ENCODE measurements at places on chromosomes 4 and X. TPM values are rescaled to one million over a fixed set of nuclear protein-coding genes. Genes with fewer than 3 reads are reported as not detected.

DNA sequence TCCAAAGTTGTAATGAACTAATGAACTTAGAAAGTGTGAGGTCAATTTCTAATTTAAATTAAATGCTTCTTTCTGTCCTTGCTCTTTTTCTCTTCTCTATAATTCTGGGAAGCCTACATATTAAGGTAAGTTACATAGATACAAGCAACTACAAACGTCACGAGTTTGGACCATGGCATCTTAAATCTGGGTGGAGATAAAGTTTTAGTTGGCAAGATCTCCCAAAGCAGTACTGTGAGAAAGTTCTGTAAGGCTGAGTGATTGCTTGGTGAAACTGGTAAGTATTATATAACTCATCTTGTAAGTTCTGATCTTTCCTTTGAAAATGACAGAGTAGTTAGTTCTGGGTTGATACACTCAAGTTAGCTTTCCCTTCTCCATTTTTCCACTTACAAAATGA, 125.7 kb upstream of the CBR4 start:
- DNase-seq = no peak
- H3K4me1 ChIP-seq = no peaks in the 10 kb centered on the region
- H3K27ac ChIP-seq = no peak overlapping the region
- no peaks in the 10 kb centered on the region for H3K36me3 ChIP-seq
- H3K27me3 ChIP-seq = no peaks in the 10 kb centered on the region
- H3K4me3 ChIP-seq = no peak overlapping the region

- no peak for DNase-seq
- H3K4me3 ChIP-seq = no peak overlapping the region
- no peaks in the 10 kb centered on the region for H3K36me3 ChIP-seq
- H3K27ac ChIP-seq = no peak overlapping the region
- no peaks in the 10 kb centered on the region for H3K27me3 ChIP-seq
Observed at GRCh38 chr4:60089546-60090273, 1110.4 kb upstream of the ADGRL3 start.

DNA sequence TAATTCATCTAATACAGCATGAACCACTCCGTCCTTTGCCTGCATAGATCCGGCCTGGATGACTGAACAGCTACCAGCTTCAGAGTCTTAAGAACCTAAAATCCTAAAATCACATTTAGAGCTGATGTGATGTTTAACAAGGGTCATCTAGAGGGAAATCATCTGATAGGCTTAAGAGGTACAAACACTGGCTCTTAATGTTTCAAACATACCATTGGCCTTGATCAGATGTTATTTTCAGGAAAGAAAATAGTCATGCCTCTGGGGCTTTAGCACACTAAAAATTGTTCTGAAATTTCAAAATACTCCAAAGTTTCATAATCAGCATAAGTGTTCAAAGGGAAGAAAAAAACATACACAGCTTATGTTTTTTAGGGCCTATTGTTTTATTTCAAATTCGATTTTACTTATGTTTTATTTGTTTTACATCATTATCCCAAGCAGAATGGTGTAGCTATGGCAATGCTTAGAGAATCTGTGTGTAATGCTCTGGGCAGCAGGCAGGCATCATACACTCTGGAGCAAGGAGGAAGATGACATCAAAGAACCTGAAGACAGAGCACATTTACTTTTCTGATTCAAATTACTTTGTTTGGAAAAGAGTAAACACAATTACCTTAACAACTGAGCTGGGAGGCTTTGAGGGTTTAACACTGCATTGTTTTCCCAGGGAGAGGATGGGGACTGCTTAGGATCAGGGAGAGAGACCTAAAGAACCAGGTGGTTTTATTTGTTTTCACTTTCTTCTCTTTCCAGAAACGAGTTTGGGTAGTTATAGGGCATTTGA, 25.3 kb upstream of the LEF1 start:
- no peak for DNase-seq
- no peaks in the 10 kb centered on the region for H3K27me3 ChIP-seq
- H3K27ac ChIP-seq = no peak overlapping the region
- H3K4me3 ChIP-seq = no peak overlapping the region
- peaks cover 8% of the 10 kb centered on the region for H3K4me1 ChIP-seq

DNA sequence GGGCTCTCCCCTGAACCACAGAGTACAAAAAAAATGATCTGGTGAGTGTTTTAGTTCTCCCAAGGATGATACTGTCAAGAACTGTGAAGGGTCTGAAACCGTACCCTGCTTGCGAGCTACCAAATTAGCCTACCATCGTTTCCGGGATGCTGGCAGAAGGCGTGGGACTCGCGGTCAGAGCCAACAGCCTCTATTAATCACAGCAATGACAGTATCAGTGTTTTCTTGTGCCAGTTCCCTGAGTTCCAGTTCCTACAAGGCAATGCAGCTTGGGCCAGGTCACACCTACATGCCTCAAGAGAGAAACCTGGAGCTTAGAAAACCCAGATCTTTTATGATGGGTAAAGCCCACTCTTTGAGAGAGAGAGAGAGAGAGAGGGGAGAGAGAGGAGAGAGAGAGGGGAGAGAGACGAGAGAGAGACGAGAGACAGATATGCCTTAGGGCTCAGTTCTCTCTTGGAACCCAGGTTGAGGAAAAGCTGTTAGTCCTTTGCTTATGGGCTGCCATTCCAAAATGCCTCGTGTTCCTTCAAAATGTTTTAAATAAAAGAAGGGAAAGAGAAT, 327.8 kb downstream of the ARHGAP10 start:
- no peak for DNase-seq
- no peaks in the 10 kb centered on the region for H3K27me3 ChIP-seq
- no peaks in the 10 kb centered on the region for H3K36me3 ChIP-seq
- no peak overlapping the region for H3K4me3 ChIP-seq
- peaks cover 41% of the 10 kb centered on the region for H3K4me1 ChIP-seq

GRCh38 chr4:62018537-62018936, 818.4 kb downstream of the ADGRL3 start:
- no peaks in the 10 kb centered on the region for H3K36me3 ChIP-seq
- no peak overlapping the region for H3K4me3 ChIP-seq
- no peak overlapping the region for H3K27ac ChIP-seq
- no peaks in the 10 kb centered on the region for H3K27me3 ChIP-seq
- DNase-seq = no peak

DNA sequence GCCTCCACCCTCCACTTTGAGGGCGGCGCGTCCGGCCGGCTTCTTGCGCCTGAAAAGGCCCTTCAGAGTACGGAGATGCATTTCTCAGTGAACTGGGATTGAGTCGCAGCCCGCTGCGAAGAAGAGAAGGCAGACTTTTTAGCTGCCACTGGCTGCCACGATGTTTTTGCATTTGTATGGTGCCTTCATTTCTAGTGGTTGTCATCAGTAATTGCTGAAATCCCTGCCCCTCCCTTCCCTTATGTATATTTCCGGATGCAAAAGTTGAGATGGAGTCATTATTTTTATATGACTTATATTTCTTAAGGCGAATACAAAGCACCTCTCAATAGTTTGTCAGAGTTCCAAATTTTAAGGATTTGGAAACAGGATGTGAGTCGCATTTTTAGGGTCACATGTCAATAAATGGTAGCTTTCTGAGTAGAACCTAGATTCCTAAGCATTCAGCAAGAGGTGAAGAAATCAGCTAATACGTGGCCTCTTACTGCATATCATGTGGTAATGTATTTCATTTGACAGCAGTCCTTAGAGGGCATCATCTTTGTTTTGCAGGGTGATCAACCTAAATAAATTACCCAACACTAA, 658 bp downstream of the ATP6AP2 start:
- peaks cover 13% of the 10 kb centered on the region for H3K4me1 ChIP-seq
- no peaks in the 10 kb centered on the region for H3K27me3 ChIP-seq
- peak overlapping the region; percentile 81 for H3K4me3 ChIP-seq
- DNase-seq = peak; percentile 50
- H3K27ac ChIP-seq = peak overlapping the region; percentile 90

Gene ZGRF1
- total RNA-seq = 10.5 TPM

- H3K36me3 ChIP-seq = no peaks in the 10 kb centered on the region
- no peak for DNase-seq
- no peaks in the 10 kb centered on the region for H3K4me1 ChIP-seq
- no peak overlapping the region for H3K4me3 ChIP-seq
Observed at GRCh38 chr4:73929278-73929677, 52.5 kb downstream of the PF4 start.

- no peak overlapping the region for H3K27ac ChIP-seq
- H3K4me1 ChIP-seq = no peaks in the 10 kb centered on the region
- no peak for DNase-seq
- no peaks in the 10 kb centered on the region for H3K36me3 ChIP-seq
- no peak overlapping the region for H3K4me3 ChIP-seq
Observed at GRCh38 chrX:138638996-138639395, 72.5 kb downstream of the FGF13 start.

- no peak overlapping the region for H3K4me3 ChIP-seq
- H3K27me3 ChIP-seq = no peaks in the 10 kb centered on the region
- no peaks in the 10 kb centered on the region for H3K4me1 ChIP-seq
Observed at GRCh38 chr4:154009788-154010187, 220.9 kb upstream of the SFRP2 start.

- H3K4me1 ChIP-seq = peaks cover 65% of the 10 kb centered on the region
- H3K27me3 ChIP-seq = no peaks in the 10 kb centered on the region
- peak; percentile 62 for DNase-seq
- H3K4me3 ChIP-seq = peak overlapping the region; percentile 30
Observed at GRCh38 chr4:7854697-7855370, 84.8 kb downstream of the AFAP1 start.

GRCh38 chrX:11944501-11944900, 186.5 kb downstream of the MSL3 start:
- H3K4me1 ChIP-seq = no peaks in the 10 kb centered on the region
- no peak for DNase-seq
- H3K27me3 ChIP-seq = no peaks in the 10 kb centered on the region
- no peaks in the 10 kb centered on the region for H3K36me3 ChIP-seq

DNA sequence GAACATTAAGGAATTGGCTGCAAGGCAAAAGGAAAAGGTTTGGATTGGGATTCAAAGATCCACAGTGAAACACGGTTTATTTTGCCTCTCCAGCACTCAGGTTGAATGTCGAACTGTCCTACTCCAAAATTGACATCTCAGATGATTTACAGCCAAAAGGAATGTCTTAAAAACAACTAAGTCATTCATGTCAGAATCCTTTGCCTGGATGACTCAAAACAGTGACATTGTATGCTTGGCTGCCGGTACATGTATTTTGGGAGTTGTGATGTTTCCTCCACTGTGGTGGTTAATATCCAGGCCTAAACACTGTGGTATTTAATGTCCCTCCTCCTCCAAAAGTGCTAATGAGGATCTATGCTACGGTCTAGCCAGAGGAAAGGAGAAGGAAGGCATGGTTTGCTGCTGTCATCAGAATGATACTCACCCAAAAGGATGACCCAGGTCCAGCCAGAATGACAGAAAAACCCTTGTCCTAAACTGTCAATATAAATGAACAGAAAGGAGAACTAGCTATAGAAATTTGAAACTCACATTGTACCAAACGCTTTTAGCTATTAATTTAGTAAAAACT, 20.9 kb downstream of the PGM2 start:
- H3K36me3 ChIP-seq = peaks cover 4% of the 10 kb centered on the region
- DNase-seq = no peak
- no peaks in the 10 kb centered on the region for H3K4me1 ChIP-seq
- H3K27me3 ChIP-seq = no peaks in the 10 kb centered on the region
- H3K27ac ChIP-seq = no peak overlapping the region

Gene HELT
- total RNA-seq = not detected

DNA sequence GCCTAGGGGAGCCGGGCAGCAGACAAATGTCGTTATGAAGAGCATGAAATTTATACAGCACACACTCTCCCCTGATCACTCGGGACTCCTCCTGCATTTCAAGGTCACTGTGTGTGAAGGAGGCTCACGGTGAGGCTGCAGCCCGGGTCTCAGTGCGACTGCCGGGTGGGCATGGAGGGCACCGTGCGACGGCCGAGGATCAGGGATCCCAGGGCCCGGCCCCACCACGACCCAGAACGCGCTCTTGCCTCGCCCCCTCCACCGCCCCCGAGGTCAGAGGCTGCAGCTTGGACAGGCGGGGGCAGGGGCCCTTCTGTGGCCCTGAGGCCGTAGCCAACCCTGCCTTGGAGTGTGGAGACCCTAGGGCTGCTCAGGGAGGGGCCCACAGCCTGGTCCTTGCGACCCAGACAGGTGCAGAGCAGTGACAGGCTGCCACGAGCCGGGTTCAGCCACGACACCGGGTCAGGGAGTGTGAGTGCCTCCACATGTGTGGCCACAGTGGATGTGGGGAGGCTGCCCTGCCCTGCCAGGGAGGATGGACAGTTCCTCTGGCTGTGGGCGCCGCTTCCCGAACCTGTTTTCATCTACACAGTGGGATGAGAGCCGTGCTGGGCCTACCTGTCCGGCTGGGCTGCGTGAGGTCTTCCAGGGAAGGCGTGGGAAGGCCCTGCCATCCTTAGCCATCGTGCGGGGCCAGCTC, 89.3 kb upstream of the NKX1-1 start:
- H3K27ac ChIP-seq = no peak overlapping the region
- H3K27me3 ChIP-seq = no peaks in the 10 kb centered on the region
- H3K36me3 ChIP-seq = no peaks in the 10 kb centered on the region

Gene VSIG1
- total RNA-seq = 50.2 TPM

DNA sequence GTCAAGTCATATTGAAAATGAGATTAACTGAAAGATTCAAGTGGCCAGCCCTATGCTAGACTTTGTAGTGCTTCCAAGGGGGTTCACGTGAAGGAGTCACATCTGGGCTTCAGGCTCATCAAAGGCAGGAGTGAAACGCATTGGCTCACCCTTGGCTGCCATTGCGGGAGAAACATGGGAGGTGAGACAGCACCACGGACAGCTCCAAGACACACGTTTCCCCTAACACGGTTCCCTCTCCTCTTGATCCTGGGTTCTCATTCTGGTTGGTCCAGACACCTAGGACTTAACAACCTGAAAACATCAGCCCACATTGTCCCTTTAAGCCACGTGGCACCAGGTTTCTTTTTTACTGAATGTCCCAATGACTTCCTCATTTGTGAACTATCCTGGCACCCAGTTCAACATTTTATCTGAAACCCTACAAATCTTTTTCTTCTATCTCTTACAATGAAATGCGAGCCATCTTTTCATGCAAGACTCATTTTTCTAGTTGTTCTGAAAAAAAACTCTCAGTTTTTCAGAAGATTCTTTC, 279.0 kb upstream of the VCX3A start:
- H3K4me3 ChIP-seq = no peak overlapping the region
- no peak for DNase-seq
- H3K27me3 ChIP-seq = no peaks in the 10 kb centered on the region
- no peak overlapping the region for H3K27ac ChIP-seq
- H3K4me1 ChIP-seq = no peaks in the 10 kb centered on the region

Gene RRAGB
- 11.9 TPM for total RNA-seq

GRCh38 chrX:30910124-30910860, 21.2 kb upstream of the TAB3 start:
- no peaks in the 10 kb centered on the region for H3K27me3 ChIP-seq
- no peak overlapping the region for H3K4me3 ChIP-seq
- H3K4me1 ChIP-seq = no peaks in the 10 kb centered on the region
- peak; percentile 18 for DNase-seq

Gene IQCM
- not detected for total RNA-seq

Gene XG
- total RNA-seq = 0.43 TPM
